ENCODE measurements at places on chromosomes 4 and X.

- no peak for DNase-seq
Observed at GRCh38 chr4:99859618-99860017, 34.6 kb downstream of the LAMTOR3 start.

- DNase-seq: no peak
Observed at GRCh38 chrX:97564496-97564895, 680.8 kb downstream of the RPA4 start.

DNA sequence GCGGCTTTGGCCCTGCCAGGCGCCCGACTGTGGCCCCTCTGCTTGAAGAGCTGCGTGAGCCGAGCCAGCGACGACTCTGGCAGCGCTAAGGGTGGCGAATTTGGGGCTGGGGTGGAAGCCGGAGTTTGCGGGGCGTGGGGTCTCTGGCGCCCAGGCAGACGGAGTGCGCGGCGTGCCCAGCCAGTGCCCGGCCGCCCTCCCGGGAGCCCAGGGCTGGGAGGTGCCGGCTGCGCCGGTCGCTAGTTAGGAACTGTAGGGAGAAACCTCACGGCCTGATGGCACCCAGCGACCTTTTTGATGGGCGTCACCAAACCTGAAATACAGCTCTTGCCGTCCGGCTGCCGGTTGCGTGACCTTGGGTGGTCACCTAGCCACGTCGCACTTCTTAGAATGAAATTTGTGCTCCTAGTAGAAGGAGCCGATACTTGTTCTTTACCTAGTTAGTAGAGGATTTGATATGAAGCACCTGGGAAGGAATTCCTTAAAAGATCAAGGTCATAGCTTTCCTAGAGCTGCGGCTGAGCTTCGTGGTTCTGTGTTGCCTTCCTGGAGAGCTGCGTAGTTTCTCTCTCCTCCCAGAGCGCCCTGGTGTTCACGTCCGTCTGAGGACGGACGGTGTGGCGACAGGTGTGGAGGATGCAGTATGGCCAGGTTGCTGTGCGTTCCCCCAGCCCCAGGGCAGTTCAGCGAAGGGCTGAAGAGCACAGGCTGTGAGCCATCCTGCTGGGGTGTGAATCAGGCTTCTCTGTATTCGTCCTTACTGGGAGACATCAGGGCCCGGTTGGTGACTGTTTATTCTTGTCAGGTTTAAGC, 680 bp downstream of the MAEA start:
- DNase-seq: no peak

DNA sequence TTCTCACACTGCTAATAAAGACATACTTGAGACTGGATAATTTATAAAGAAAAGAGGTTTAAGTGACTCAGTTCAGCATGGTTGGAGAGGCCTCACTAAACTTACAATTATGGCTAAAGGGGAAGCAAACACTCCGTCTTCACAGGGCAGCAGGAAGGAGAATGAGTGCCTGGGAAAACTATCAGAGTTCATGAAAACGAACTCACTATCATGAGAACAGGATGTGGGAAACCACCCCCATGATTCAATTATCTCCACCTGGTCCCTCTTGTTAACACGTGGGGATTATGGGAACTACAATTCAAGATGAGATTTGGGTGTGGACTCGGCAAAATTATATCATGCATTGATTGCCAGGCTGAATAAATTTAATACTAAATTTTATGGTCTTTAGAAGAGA, 592.7 kb downstream of the GRXCR1 start:
- no peak for DNase-seq

- DNase-seq: no peak
Observed at GRCh38 chr4:85370400-85371032, 104.4 kb upstream of the ARHGAP24 start.

GRCh38 chr4:1601852-1602654, 82.1 kb downstream of the FAM53A start:
- DNase-seq: no peak

DNA sequence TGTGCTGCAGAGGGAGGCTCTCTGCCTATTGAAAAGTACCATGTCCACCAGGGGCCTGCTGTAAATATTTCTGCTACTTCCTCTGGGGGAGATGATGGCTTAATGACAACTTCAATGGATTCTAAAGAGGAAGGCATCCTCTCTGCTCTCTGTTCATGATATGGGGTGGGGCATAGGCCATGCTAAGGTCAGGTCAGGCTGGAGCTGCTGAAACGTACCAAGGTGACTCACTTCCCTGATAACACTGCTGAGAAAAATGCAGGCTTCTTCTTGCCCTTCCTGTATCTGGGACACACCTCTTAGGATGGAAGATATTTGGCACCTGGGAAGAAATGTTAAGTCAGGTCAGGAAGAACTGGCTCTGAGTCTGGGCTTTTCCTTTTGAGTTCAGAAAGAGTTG, 31.5 kb downstream of the HS3ST1 start:
- DNase-seq: no peak
